ENCODE measurements at places on chromosomes 5 and 9.

GRCh38 chr5:14105718-14106410 lies 37.3 kb upstream of the TRIO start:
- DNase-seq, result peak; percentile 8

DNA sequence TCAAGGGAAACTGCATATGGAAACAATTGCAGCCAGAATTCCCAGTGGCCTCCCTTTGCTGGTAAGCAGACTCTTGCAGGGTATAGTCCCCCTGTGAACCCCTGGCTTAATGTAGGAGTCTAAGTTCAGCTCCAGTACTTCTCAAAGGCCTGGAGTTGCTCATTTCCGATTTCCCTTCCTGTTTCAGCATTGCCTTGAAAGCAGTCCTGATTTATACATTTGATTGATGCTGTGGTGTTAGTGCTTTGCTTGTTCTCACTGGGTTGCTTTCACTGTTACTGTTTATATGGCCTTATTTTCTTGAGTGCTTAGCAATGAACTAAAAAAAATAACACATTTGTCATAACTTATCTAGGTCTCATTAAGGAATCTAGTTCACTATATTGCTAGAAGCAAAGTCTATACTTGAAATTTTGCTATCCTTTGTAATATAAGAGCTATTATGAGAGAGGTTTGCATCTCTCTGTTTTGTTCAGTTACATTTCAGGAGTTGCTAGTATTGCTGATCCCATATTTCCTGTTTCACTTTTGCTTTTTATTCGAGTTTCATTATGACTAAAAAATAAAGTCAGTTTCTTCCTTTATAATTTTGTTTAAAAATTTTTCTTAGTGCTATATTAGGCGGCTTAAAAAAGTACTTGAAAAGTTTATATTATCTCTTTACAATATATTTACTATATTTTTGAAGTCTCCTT lies 122.4 kb upstream of the NMUR2 start:
- DNase-seq, result no peak

GRCh38 chr5:171706736-171707441 lies 78.7 kb upstream of the SMIM23 start:
- no peak for DNase-seq

DNA sequence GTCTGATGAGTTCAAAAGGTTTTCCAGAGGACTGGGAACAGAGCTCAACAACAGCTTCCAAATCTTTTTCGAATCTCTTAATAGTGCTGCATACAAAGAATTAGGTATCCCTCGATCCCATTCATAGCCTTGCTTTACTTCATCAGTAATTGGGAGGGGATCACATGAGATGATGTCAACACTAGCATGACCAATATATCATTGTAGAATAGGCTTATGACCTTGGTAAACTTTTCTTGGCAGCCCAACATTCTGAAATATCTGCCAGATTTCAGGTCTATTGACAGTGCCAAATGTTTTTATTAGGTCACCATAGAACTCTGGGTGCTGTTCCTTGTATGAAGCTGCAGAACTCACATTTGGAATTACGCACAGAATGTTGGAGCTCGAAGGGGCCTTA lies 228.9 kb downstream of the FGF10 start:
- DNase-seq, result no peak

DNA sequence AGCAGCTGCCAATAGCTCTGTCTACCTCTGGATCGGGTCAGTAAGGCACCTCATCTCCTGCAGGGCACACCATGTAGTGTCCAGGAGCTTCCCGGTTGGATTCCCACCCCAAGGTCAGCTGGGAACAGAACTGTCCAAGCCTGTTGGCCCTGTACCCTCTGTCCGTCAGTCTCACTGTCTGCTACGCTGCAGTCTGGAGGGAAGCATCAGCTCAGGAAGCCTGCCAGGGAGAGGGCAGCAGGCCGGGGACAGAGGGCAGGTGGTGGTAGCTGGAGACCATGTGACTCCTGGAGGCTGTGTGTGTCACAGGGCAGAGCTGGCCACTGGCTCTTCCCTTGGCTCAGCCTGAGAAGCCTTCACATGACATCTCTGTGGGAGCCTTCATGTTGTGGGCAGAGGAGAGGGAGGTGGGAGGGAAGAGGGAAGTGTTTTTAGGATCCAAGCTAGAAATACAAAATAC lies 134.5 kb downstream of the SEC61B start:
- DNase-seq, result peak; percentile 95

- no peak for DNase-seq
Observed at GRCh38 chr9:125850106-125850632, 103.0 kb downstream of the PBX3 start.

- DNase-seq, result no peak
Observed at GRCh38 chr5:68465133-68465532, 249.6 kb downstream of the PIK3R1 start.

GRCh38 chr5:59218424-59219045 lies 635.7 kb downstream of the RAB3C start:
- DNase-seq, result peak; percentile 40

GRCh38 chr9:31542384-31543055 lies 841.9 kb upstream of the ACO1 start:
- DNase-seq, result no peak

DNA sequence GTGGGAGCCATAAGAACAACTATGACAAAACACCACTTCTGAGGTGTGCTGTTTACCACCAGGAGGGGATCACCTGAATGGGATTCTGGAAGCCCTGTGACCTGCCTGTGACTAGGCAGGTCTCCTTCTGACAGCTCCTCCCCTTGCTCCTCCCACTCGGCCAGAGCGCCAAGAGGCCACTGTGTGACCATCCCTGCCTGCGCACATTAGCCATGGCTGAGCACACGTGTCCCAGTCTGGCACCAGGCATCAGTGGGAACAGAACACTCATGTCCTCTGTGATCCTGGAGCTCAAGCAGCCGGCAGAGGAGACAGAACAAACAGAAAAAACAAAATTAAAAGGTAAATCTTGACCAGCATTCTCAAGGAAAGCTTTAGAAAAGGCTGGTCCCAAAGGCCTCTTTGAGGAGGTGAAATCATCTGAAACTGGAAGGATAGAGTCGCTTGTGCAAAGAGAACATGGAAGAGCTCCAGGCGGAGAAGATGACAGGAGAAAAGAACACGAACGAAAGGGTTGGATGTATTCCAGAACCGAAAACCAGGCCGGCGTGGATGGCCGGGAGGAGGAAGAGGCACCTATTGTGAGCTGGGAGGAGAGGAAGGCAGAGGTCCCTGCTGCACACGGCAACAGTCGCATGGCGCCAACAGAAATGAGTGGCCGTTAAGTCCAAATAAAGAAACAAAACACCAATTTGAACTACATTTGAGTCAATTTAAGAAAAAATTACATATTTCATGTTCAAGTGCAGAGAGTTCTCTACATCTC lies 5.1 kb downstream of the MED10 start:
- no peak for DNase-seq

DNA sequence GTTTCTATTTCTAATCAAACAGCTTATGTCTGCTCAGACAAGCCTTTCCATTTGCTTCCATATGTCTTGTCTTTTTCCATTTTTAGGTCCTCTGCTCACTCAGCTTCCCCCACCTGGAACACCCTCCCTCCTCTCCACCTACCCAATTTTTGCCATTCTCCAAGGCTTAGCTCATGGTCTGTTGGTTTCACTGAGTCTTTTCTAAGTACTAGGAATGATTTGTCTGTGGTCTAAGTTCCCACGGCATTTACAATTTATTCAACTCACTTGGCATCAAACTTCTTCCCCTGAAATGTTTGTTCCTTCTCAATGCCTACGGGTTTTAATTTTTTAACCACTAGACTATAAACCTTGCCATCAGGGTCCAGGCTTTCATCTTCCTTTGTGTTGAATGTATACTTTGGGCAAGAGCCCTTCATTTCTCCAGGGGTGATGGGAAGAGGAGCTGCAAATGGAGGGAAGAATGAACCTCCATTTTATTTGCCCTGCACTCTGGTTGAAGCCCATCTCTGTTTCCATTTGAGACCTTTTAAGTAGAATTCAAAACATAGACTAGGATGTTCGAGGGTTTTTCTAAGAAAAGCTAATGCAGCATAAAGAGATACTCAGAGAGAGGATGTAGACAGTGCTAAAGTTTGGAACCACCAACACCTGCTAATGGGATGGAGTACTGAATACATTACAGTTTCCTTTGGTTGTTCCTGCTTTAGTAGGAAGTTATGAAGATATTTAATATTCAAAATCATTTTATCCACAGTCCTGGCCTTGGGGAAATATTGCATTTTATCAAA lies 104.0 kb downstream of the PTTG1 start:
- DNase-seq, result no peak

DNA sequence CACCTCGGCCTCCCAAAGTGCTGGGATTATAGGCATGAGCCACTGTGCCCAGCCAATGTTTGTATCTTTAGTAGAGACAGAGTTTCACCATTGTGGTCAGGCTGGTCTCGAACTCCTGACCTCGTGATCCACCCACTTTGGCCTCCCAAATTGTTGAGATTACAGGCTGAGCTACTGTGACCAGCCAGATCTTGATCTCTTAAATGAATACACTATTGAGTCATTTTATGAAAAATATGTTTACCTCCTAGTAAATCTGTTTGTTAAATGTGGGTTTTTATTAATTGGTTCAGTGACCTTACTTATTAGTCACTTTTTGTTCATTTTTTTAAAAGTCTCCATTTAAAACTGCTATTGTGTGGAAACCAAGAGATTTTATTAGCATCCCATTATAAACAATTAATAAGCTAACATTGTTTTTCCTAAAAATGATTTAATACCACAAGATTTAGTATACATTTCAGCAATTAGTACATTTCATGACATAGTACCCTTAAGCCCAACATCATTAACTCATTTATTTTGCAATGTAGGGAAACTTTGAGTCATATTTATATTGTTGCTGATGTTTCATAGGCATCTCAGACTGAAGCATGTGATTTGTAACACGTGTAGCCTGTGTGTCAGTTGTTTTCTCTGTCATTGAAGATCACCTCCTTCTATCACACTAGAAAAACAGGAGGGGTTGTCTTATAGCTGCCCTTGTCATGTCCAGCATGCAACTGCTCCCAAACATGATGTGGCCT lies 261.2 kb downstream of the TAF11L14 start:
- DNase-seq, result peak; percentile 20

DNA sequence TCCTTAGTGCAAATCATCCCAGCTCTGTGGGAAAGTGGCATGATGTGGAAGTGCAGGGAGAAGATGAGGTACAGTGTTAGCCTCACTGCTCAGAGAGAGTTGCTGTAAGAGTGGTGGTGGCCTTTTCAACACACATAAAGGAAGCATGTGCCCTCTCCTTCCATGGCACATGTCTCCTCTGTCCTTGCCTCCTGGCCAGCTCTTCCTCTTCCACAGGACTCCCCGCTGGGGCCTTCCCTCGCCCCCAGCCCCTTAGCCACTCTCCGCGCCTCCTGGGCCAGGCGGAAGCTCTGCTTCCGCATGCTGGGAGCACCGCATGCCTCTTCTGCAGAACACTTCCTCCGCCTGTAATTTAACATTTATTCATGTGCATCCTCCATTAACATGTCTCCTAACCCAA lies 4.8 kb upstream of the KCNMB1 start:
- peak; percentile 84 for DNase-seq

DNA sequence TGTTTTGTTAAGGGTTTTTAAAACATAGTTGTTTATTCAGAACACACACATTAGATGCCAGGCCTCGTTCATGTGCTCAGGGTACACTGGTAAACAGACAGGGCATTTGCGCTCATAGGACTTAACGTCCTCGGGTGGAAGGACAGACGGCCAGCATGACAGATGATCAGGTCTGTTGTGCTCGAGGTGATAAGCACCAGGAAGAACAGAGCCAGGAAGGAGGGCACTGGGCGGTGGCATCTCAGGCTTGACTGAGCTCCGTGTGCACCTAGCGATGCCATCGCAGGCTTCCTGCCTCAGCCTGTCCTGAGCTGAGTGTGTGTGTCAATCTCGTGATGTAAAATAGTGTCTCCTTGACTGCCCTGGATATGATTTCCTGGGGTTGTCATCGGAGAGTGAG lies 96.5 kb downstream of the EHMT1 start:
- DNase-seq, result no peak

DNA sequence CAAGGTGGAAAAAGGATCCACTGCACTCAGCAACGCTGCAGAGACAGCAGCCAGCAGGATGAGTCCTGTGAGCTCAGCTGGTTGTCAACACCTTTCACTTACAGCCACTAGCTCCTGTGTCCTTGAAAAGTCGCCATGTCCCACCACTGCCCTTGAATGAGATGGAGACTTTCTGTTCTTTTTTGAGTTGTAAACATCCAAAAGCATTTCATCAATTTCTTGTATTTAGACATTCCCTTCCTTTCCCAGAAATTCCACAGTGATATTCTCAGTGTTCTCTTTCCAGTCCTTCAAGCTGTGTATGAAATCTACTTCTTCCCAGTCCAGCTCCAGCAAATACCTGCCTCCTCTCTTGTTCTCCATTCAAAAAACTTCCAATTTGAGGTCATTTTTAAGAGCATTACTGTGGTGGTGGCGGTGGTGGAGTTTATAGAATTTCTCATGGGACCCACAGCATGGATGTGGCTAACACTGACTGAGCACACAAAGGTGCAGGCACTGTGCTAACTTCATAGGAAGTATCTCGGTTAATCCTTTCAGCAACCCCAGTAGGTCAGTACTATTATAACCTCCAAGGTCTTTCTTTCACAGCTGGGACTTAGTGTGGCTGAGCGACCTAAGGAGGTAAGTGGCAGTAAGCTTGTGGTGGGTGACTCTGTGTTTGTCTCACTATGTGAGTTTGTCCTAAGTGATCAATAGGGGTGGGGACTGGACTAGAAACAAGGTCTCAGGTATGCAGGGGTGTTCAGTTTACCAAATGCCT lies 15.0 kb upstream of the GPX3 start:
- DNase-seq, result no peak

GRCh38 chr5:164098979-164099378 lies 593.6 kb downstream of the MAT2B start:
- no peak for DNase-seq

GRCh38 chr9:26061948-26062575 lies 383.8 kb upstream of the TUSC1 start:
- DNase-seq, result no peak

GRCh38 chr9:129276486-129277230 lies 98.6 kb upstream of the IER5L start:
- no peak for DNase-seq

- no peak for DNase-seq
Observed at GRCh38 chr5:172436078-172436878, 18.0 kb downstream of the SH3PXD2B start.

GRCh38 chr5:159975462-159976019 lies 33.4 kb upstream of the TTC1 start:
- DNase-seq, result peak; percentile 17

- DNase-seq, result no peak
Observed at GRCh38 chr9:136750526-136750925, 2.2 kb upstream of the LCN6 start.

All from suppressor macrophage (primary cell).